ENCODE measurements at places on chromosomes 5 and 9.

- no peak for DNase-seq
Measured at GRCh38 chr5:102532123-102532522, 33.3 kb upstream of the SLCO6A1 start.

- DNase-seq: no peak
Measured at GRCh38 chr5:124957063-124957462, 210.6 kb upstream of the ZNF608 start.

DNA sequence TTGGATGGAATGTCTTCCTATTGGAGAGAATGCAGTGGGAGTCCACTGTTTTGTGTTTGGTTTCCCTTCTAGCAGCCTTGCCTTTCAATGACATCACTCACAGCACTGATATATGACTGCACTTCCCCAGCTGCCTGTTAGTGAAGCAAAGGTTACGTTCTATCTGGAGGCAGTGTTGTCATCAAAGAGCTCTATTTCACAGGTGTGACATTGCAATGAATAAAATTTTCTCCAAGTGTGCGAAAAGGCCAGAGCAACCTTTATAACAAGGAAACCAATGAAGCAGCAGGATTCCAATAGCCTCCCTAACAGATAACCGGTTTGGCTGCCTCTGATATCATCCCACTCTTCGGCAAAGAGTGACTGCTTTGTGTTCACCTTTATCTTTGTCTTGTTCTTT lies 523.5 kb upstream of the ZNF608 start:
- no peak for DNase-seq

DNA sequence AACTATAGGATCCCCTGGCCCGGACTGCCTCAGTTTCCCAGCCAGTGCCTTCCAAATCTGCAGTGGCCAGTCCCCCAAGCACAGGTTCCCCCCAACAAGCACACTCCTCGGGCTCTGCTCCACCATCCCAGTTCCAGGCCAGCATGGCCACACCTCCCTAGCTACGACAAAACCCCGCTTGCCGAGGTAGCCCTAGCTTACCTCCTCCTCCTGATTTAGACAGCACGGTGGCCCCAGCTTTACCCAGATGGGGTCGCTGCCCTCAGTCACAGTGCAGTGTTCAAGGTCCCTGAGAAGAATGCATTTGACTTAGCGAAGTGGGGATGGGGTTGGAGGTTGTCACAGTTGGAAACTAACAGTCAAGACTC lies 40.8 kb upstream of the GARNL3 start:
- peak; percentile 3 for DNase-seq

GRCh38 chr9:110047955-110048402 lies 160.0 kb downstream of the C9orf152 start:
- DNase-seq: no peak

DNA sequence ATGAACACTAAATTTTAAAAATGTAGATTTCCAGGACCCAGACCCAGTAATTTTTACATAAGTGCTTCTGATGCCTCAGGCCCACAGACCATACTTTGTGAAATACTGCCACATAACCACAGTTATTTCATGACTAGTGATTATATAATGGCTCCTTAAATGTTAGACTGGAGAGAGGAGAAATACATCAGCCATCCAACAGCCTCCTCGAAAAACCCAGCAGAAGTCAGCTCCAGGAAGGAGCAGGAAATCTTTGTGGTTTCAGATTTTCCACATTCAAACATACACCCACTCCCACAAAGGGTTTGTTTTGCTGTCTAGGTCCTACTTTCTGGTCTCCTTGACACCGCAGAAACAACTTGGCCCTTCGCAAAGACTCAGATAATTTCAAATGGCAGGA lies 455.2 kb downstream of the DTWD2 start:
- DNase-seq: no peak

DNA sequence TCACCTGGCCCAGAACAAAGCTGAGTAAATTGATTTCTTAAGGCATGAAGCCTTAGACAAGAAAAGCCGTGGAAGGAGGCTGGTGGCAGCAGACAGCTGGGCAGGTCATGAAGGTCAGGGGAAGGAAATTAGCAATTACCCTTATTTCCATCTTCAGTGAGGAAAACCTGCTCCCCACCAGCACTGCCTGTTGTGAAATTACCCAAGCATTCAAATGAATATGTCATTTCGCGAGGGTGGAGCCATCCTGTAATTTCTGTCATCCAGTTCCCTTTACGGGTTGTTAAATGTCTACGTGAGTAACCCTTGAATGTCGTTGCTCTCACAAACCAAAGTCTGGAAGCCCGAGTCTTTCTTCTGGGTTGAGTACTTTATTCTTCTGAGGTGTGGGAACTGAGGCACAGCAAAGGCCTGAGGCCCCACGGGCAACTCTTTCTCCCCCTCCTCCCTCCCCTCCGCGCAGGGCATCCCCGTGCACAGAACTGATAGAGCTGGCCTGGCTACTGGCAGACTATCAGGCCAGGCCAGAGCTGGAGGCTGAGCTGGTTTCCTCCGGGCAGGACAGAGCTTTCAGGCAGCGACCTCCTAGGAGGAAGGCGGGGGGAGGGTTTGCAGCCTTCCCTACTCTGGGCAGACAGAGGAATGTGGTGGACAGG lies 22.0 kb upstream of the AK3 start:
- no peak for DNase-seq

DNA sequence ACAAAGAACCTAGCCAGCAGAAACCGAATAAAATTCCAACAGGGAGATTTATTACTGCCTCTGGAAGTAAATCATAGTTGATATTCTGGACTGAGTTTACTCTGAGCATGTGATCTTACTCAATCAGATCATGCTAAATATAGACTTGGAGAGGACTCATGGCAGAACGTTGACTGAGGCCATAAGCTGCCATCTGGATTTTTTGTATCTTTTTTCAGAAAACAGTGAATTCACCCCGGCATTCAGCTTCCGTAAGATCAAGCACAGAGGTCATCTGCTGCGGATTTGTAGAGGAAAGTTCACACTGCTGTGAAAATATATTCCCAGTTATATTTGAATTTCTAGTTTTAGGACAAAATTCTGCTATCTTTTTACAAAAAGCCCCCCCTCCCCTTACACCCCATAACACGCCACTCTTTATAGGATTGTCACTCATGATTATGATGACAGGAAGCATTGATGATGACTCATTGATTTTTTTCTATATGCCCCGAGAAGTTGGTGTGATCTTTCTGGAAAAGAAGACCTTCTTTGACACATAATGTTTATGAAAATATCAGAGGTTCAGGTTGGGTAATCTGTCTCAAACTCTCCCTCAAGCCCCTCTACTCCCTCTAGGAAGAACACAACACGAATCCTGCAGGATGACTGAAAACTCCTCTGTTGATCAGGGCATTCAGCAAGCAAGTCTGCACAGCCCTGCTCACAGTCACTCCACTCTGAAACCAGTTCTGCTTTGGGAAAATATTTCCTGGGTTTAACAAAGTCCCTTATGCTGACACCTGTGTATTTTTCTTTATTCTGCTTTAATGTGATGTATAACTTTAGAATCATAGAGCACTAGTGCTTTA lies 70.8 kb downstream of the NXNL2 start:
- DNase-seq: no peak

DNA sequence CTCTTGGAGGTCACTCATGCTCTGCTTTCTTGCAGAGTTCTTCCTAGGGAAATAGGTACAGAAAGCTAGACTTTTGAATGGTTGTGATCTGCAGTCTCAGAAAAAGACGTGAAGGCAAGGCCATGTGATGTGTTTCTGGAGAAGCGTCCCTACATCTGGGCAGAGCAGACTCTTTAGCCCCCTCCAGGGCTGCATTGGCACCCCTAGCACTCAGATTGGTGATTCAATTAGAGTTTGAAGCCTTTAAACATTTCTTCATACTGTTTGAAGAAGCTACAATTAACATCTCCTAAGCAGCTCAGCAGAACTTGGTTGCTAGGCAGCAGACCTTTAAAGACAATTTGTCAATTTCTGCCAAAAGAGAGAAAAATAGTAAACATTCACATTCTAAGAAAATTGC lies 21.6 kb downstream of the JADE2 start:
- no peak for DNase-seq

- DNase-seq: peak; percentile 87
Measured at GRCh38 chr9:137031904-137032640, at the start of gene FUT7. Gene FUT7 (minus strand): TSS chr9:137032088. CDS start chr9:137031991, 97 bp downstream.

DNA sequence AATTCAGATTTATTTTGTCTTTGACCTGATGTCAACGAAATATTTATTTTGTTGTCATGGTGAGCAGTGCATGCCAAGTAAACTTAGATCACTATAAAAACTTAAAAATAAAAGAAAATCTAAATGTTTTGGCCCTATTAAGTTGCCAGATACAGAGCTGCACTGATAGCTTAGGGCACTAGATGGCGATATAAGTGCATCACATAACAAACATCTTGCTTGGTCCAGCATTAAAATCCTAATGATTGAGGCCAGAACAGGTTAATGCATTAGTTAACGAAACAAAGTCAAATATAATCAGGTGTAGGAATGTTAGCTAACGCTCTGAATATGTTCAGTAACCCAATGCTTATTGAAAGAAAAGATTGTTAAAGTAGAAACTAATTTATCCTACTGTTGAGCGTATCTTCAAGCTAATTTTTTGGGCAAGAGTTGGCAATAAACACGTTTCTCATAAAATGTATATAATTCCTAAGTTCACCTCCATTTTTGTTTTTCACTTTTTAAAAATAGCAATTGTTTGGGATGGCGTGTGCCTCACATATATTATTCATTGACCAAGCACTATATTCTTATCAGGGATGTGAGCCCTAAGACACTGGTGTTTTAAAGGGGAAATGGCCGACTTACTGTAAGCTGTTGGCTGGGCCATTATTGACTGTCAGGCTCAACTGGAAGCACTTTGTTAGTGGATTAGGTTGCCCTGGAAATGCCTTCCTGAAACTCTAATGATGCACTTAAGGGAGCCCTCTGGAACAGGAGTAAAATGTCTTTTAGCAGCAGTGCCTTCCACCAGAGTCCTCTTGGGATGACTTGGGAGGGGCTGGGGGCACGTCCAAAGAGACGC lies 33.3 kb downstream of the KCTD16 start:
- DNase-seq: peak; percentile 52

DNA sequence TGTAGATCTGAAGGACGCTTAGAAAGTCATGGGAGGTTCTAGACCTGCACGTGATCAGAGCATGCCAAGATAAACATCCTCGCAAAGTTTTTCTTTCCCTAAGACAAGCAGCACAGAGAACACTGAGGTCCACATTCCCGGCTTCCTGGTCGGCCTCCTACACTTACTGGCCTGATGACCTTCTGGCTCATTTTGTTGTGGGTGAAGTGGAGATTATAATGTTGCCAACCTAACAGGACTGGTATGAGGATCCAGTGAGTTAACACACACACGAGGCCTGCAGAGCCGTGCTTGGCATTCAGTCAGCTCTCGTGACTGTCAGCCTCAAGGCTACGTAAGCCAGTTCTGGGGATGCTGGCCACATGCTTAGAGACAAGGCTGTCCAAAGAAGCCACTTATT lies 186.0 kb downstream of the TENT4A start:
- no peak for DNase-seq

DNA sequence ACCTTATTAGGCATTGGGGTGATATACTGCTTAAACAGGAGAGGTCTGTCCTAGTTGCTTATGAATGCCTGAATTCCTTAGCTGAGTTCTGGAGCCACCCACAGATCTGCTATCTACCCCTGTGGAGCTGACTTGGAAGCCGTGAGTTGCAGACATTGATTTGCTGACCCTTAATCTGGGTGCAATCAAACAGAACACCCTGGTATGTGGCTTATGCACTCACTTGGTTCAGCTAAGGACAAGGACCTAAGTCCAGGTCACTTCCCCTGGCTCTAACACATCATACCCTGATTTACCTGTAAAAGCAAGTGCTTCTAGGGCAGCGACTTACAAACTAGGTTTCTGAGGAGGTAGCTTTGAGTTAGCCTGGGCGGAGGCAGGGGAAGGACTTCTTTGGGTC lies 41.6 kb upstream of the TLR4 start:
- DNase-seq: no peak

DNA sequence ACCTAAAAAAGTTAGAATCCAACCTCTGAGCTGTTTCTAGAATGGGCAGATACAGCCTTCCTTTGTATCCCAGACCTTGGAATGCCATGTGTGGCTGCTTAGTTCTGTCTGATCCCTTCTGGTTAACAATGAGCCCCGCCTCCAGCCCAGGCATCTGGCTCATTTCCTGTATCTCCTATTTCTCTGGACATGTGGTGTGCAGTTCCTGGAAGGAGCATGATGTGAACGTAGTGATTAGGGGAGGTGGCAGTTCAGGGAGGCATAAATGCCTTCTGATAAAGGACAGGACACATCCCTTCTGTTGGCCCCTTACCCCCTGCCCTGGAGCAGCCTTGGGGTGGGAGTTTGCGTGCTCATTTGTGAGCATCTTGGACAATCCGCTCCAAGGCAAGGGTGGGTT lies 243.0 kb downstream of the ZSWIM6 start:
- no peak for DNase-seq

- no peak for DNase-seq
Measured at GRCh38 chr9:89935801-89936200, 331.0 kb downstream of the GADD45G start.

DNA sequence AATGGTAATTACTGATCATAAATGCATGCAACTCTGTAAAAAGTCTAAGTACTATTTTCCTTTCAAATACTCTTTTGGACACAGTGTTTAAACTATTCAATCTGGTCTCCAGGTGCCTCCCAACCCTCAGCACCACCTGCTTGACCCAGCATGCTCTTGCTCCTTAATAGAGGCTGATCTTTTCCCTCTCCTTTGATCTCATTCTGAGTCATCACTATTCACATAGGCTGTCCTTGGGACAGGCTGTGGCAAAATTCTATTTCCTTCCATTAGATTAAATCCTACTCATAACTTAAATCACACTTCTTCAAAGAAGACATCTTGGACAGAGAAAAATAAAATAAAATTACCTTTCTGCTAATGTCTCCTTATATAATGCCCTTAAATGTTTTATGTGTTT lies 199.4 kb upstream of the ST8SIA4 start:
- no peak for DNase-seq

GRCh38 chr9:127290561-127291065 lies 26.0 kb downstream of the GARNL3 start:
- no peak for DNase-seq

- DNase-seq: no peak
Measured at GRCh38 chr5:146073239-146073900, 32.0 kb downstream of the PLAC8L1 start.

GRCh38 chr9:123131258-123131657 lies 97.8 kb downstream of the GPR21 start:
- DNase-seq: no peak

GRCh38 chr5:151092762-151093161 lies 11.9 kb upstream of the TNIP1 start:
- no peak for DNase-seq

DNA sequence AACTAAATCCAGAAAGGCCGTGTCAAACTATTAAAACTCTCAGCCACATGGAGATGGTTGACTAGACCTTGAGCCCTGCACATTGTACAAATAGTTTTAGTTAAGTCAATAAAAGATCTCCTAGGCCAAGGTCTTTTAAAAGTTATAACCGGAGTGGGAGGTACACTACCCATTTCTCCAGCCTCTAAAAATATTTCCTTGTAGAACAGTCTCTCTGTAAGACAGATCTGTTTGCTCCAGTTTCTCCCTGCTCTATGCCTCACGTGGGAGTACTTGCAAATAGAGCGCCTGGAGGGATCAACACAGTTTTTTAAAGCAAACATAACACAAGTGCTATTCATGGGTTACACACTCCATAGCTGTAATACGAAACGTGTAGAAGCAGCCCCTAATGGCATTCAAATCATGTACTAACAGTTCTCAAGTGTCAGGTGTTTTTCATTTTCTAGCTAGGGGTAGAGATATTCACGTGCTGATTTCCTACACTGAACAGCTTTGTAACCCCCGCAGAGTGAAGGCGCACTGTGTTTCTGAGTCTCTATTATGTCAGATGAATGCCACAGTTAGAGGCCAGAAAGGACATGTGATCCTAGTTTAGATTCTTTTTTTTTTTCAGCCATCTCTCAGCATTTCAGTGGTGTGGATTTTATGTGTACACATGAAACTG lies 703.4 kb upstream of the GRAMD2B start:
- DNase-seq: no peak

- peak; percentile 69 for DNase-seq
Measured at GRCh38 chr9:111759762-111760639, 34.7 kb downstream of the SHOC1 start.

All from activated CD4-positive, alpha-beta T cell treated with anti-CD3 and anti-CD28 coated beads, Interleukin-2, amount 50 U/mL, for 16 hours (primary cell).